Lung (tissue), 17 donors: ENCODE measurements at places on chromosomes 13 and 19. TPM values are rescaled to one million over a fixed set of nuclear protein-coding genes. Genes with fewer than 3 reads are reported as not detected.
A peak's percentile ranks its signal among the peaks of the same experiment; 100 is the strongest.

GRCh38 chr13:93745884-93746283 is 519.3 kb downstream of the GPC6 start:
- no peaks in the 10 kb centered on the region for H3K4me1 ChIP-seq
- no peak overlapping the region for H3K27ac ChIP-seq
- no peaks in the 10 kb centered on the region for H3K27me3 ChIP-seq
- no peak overlapping the region for H3K4me3 ChIP-seq
- no peak for DNase-seq

DNA sequence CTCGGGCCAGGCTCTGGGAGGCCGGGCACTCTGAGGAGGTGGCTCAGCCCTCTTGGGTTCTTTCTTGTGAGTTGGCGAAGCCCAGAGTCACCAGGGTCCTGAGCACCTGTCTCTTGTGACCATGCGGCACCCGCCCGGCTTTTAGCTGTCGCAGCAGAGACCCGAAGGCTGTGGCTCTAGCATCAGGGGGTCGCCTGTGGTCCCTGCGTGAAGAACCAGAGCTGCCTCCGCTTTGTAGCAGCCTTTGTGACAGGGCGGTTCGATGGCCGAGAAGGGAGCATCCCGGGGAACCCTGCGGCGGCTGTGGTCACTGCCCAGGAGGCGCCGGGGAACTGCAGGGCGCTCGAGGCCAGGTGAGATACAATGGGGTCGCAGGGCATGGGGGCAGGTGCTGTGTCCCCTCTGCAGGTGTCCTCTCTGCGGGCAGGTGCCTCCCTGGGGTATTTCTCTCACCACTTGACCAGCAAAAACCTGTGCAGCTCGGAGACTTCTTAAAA is 10.4 kb downstream of the MCF2L start:
- no peaks in the 10 kb centered on the region for H3K27me3 ChIP-seq
- peak overlapping the region; percentile 90 for H3K27ac ChIP-seq
- no peaks in the 10 kb centered on the region for H3K4me1 ChIP-seq

The SPTBN4 gene
- total RNA-seq, result 0.80 TPM

The ADPRHL1 gene
- total RNA-seq, result 4.9 TPM

The GJA3 gene
- 0.31 TPM for total RNA-seq

The CCNA1 gene
- 10.2 TPM for total RNA-seq

GRCh38 chr13:36453516-36453915 is 21.2 kb downstream of the CCNA1 start:
- no peak overlapping the region for H3K27ac ChIP-seq
- peaks cover 8% of the 10 kb centered on the region for H3K27me3 ChIP-seq
- H3K4me1 ChIP-seq, result no peaks in the 10 kb centered on the region
- no peak for DNase-seq

- peaks cover 10% of the 10 kb centered on the region for H3K4me1 ChIP-seq
- H3K4me3 ChIP-seq, result no peak overlapping the region
- no peaks in the 10 kb centered on the region for H3K36me3 ChIP-seq
- peak; percentile 71 for DNase-seq
These were observed 32.8 kb downstream of the ATP11A start for GRCh38 chr13:112722433-112723263.

The STX10 gene
- 94.3 TPM for total RNA-seq

The PPP1R15A gene
- 104 TPM for total RNA-seq

GRCh38 chr13:21071924-21072323 is 10.5 kb upstream of the LATS2 start:
- no peak overlapping the region for H3K27ac ChIP-seq
- no peaks in the 10 kb centered on the region for H3K27me3 ChIP-seq
- H3K36me3 ChIP-seq, result no peaks in the 10 kb centered on the region
- peaks cover 4% of the 10 kb centered on the region for H3K4me1 ChIP-seq

- no peaks in the 10 kb centered on the region for H3K27me3 ChIP-seq
- no peak for DNase-seq
- no peak overlapping the region for H3K4me3 ChIP-seq
These were observed 34.9 kb downstream of the CAB39L start for GRCh38 chr13:49409008-49409407.

DNA sequence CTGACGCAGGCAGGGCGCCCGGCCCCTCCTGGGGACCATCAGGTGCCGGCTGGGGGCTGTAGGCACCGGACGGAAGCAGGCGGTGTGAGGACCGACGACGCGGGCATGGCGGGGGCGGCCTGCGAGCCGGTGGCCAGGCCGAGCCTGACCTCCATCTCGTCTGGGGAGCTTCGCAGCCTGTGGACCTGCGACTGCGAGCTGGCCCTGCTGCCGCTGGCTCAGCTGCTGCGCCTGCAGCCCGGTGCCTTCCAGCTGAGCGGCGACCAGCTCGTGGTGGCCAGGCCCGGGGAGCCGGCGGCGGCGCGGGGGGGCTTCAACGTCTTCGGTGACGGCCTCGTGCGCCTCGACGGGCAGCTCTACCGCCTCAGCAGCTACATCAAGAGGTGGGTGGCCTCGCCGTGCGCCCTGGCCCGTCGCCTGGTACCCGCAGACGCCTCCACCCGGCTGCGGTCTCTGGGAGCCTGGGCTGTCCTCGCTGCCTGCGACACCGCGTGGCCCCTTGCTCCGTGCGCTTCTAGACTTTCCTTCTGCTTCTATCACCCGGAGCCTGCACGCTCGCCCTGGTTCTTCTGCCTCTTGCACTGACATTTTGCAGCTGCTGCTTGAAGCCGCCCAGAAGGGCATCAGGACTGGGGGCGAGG is 460 bp downstream of the MEDAG start:
- peaks cover 28% of the 10 kb centered on the region for H3K4me1 ChIP-seq
- H3K36me3 ChIP-seq, result no peaks in the 10 kb centered on the region
- H3K27ac ChIP-seq, result peak overlapping the region; percentile 44
- peak overlapping the region; percentile 26 for H3K4me3 ChIP-seq
- peak; percentile 42 for DNase-seq

- H3K4me3 ChIP-seq, result no peak overlapping the region
- peaks cover 15% of the 10 kb centered on the region for H3K36me3 ChIP-seq
- no peaks in the 10 kb centered on the region for H3K4me1 ChIP-seq
- H3K27me3 ChIP-seq, result no peaks in the 10 kb centered on the region
These were observed 29.0 kb downstream of the EXOSC8 start for GRCh38 chr13:37029617-37030016.

GRCh38 chr13:29901710-29902631 is 51.6 kb upstream of the UBL3 start:
- H3K27ac ChIP-seq, result no peak overlapping the region
- H3K4me3 ChIP-seq, result no peak overlapping the region
- H3K27me3 ChIP-seq, result no peaks in the 10 kb centered on the region
- no peaks in the 10 kb centered on the region for H3K36me3 ChIP-seq

GRCh38 chr19:45138303-45138751 is 22.5 kb downstream of the NKPD1 start:
- H3K4me3 ChIP-seq, result no peak overlapping the region
- H3K27me3 ChIP-seq, result no peaks in the 10 kb centered on the region
- DNase-seq, result no peak
- no peaks in the 10 kb centered on the region for H3K4me1 ChIP-seq
- no peak overlapping the region for H3K27ac ChIP-seq

The APOC1 gene
- total RNA-seq, result 282 TPM

The TICAM1 gene
- 4.5 TPM for total RNA-seq

DNA sequence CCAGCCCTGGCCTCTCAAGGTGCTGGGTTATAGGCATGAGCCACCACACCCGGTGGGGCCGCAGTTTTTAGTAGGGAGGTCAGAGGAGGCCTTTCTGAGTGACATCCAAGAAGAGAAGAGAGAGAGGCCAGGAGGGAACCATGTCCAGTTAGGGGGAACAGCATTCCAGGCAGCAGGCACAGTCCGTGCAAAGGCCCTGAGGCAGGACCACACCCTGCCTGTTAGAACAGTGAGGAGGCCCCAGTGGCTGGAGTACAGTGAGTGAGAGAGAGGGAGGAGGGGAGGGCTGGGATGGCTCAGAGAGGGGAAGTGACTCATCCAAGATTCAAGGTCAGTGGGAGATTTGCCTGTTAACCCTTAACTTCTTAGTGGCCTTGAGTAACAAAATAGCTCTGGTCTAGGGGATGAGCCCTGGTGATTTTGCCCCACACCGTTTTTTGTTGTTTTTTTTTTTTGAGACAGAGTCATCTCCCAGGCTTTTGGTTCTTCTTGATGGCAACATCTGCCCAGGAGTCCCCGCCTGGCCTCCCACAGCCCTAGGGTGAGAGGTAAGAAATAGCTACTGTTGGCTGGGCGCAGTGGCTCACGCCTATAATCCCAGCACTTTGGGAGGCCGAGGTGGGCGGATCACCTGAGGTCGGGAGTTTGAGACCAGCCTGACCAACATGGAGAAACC is 2.7 kb upstream of the PLIN3 start:
- H3K36me3 ChIP-seq, result no peaks in the 10 kb centered on the region
- no peak overlapping the region for H3K27ac ChIP-seq
- no peaks in the 10 kb centered on the region for H3K27me3 ChIP-seq
- H3K4me1 ChIP-seq, result no peaks in the 10 kb centered on the region
- no peak for DNase-seq

The SYMPK gene
- 47.5 TPM for total RNA-seq

- DNase-seq, result no peak
- H3K27ac ChIP-seq, result no peak overlapping the region
- no peaks in the 10 kb centered on the region for H3K36me3 ChIP-seq
- no peaks in the 10 kb centered on the region for H3K4me1 ChIP-seq
- H3K4me3 ChIP-seq, result no peak overlapping the region
- no peaks in the 10 kb centered on the region for H3K27me3 ChIP-seq
These were observed 131.2 kb downstream of the RXFP2 start for GRCh38 chr13:31870511-31870910.

GRCh38 chr13:111470933-111471332 is 150.5 kb downstream of the TEX29 start:
- H3K4me1 ChIP-seq, result no peaks in the 10 kb centered on the region
- H3K36me3 ChIP-seq, result no peaks in the 10 kb centered on the region
- H3K4me3 ChIP-seq, result no peak overlapping the region
- DNase-seq, result no peak
